Activated CD4-positive, alpha-beta T cell treated with anti-CD3 and anti-CD28 coated beads, Interleukin-10, Interleukin-2, amounts not matched to agents 100 ng/mL and 50 ng/mL, durations not matched to agents 16 hours and 8 hours (primary cell): ENCODE measurements at places on chromosomes 2 and 18.

- no peak for DNase-seq
Measured at GRCh38 chr2:215826838-215827441, 186.4 kb downstream of the MREG start.

DNA sequence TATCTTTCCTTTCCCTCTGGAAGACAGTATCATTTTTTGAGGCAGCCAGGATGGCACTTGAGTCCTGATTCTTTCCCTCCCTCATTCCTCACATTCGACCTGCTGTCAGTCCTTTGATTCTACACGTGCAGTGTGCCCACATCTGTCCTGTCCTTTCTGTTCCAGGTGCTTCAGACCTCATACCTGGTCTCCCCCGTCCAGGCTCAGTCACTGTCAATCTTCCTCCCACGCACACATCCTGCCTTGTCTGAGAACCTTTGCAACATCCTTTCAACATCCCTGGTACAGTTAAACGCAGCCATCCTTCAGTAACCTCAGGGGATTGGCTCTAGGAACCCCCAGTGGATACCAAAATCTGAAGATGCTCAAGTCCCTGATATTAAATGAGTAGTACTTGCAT lies 10.1 kb downstream of the BCL2 start:
- DNase-seq: peak; percentile 38

GRCh38 chr2:152479282-152479681 lies 144.3 kb downstream of the FMNL2 start:
- DNase-seq: no peak

GRCh38 chr2:26274058-26274613 lies 29.4 kb downstream of the HADHB start:
- no peak for DNase-seq

DNA sequence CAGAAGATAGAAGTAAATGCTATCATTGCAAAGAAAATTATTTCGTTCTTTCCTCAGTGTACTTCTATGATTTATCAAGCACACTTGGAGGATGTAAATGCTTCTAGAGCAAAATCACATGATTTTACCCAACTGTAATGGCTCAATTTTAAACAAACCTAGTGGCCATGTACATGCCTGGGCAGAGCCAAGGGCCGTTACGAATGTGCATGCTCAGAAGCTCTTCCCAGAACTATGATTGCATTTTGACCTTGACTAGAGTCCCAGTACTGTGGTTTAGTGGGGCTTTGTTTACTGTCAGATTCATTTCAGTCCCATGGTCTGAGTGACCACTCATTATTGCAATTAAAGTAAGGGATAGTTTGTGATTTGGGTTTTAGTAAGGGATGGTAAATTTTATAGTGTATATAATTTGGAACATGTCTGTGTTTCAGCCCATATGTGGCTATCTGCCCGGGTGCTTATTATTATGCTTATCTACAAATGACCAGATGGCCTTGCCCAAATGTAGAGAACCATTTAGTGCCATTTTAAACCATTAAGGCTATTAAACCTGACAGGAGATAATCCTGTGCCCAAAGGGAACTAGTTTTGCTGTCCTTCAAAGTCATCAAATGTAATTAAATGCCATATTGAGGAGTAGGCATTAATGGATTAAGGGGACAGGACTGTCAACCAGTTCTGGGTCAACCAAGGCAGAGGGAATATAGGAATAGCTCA lies 239.1 kb downstream of the ICOS start:
- no peak for DNase-seq

DNA sequence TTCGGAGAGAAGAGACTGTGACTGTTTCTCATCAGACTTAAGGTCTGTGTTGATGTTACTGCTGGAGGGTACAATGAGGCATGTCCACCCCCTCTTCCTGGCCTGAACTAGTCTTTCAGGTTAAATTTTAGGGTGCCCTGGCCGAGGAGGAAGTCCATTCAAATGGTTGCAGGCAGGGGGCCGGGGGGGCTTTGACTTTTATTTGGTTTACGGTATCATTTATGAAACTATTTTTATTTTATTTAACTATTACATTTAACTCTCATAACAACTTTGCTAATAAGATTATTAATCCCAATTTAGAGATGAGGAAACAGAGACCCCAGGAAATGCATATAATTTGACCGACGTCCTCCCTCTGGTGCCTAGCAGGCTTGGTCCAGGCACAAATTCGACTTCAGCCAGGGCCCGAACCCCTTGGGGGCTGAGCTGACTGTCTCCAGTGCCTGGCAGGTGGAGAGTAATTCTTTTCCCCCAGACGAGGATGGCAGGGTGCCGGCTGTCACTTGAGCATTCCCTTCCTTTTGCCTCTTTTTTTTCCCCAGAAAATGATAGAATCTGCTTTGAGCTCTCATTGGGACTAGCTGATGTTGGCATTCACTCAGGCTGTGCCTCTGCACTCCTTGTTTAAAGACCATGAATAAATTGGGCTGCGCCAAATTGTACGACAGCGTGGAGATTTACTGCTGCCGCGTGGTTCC lies 255.3 kb upstream of the SALL3 start:
- DNase-seq: no peak

- DNase-seq: no peak
Measured at GRCh38 chr2:3051266-3051665, 326.4 kb downstream of the EIPR1 start.

DNA sequence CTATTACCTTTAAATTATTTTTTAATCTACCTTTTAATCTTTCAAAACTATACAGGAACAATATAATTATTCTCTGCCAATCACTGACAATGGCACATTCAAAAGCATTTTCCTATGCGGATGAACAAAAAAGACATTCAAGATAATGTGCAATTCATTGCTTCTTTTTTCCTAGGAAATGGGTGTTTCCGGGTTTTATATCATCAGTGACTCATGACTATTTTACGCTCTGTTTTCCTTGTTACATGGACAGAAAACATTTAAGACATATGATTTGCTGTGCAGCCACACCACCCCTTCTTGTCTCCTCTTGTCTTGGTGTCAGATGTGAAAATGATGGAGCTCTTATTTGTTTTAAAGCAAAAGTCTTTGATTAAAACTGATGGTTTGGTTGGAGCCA lies 184.7 kb upstream of the LINC00305 start:
- no peak for DNase-seq

DNA sequence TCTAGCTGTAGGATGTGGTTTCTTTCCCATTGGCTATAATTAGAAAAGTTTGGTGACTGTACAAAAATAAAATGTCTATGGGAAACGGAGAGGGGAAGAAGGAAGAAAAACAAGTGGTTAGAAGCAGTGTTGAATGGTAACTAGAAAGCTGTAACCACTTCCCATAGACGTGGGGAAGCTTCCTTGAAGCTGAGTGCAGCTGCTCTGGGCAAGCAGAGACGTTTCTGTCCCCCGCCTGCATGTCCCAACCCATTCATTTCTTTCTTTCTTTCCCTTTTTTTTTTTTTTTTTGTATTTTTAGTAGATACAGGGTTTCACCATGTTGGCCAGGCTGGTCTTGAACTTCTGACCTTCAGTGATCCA lies 367.8 kb upstream of the HS6ST1 start:
- no peak for DNase-seq

- DNase-seq: no peak
Measured at GRCh38 chr18:26543373-26543772, 5.0 kb downstream of the KCTD1 start.

DNA sequence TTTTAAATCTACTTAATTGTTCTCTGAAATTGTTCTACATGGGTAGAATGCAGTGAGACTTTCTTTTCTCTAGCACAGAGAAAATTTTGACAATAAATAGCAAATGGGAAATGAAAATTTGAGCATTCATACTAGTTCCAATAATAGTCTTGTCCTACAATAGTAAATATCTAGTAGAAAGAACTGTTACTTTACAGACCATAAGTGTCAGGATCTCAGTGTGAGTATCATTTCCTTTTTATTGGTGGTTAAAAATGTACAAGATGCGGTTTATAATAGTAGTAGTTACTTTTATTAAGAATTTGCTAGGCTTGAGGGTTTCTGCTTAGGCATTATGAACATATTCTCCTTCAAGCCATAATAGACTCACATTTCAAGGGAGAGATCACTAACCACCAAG lies 43.2 kb downstream of the KCNE4 start:
- DNase-seq: no peak

- no peak for DNase-seq
Measured at GRCh38 chr2:53938904-53939303, 31.9 kb downstream of the PSME4 start.

- DNase-seq: no peak
Measured at GRCh38 chr2:8548065-8548618, 133.7 kb upstream of the ID2 start.

DNA sequence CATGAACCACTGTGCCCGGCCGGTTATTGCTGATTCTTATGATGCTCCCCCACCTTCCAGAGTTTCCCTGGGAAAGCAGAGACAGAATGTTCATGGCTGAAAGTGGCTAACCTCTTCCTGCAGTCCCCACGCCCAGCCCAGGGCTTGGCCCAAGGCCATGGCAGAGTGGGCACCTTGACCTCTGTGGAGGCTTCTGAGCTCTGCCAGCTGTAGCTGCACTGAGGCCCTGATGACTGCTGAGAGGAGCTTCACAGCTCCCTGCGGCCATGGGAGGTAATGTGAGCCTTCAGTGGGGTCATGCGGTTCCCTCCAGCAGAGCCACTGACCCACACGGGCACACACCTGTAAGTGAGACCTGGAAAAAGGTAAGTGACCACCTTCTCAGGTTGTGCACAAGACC lies 13.3 kb downstream of the EFHD1 start:
- no peak for DNase-seq

GRCh38 chr18:49032189-49032584 lies 81.4 kb upstream of the SMAD7 start:
- no peak for DNase-seq

GRCh38 chr2:181189951-181190350 lies 209.5 kb downstream of the UBE2E3 start:
- DNase-seq: no peak

DNA sequence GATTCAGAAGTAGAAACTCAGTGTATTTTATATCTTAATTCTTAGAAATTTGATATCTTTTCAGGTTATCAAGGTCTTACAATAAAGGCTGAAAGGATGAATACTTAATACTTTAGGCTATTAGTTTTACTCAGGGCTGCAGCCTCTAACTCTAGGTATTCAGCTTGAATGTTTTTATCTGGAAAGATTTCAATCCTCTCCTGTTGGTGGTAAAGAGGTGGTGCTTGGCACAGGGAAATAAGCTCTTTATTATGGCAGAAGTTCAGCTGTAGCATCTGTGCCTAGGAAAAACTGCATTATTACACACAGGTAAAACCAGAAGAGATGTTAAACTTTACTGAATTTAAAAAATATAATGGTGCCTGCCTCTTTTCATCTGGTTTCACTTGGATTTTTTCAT lies 11.1 kb downstream of the ACVR2A start:
- no peak for DNase-seq

DNA sequence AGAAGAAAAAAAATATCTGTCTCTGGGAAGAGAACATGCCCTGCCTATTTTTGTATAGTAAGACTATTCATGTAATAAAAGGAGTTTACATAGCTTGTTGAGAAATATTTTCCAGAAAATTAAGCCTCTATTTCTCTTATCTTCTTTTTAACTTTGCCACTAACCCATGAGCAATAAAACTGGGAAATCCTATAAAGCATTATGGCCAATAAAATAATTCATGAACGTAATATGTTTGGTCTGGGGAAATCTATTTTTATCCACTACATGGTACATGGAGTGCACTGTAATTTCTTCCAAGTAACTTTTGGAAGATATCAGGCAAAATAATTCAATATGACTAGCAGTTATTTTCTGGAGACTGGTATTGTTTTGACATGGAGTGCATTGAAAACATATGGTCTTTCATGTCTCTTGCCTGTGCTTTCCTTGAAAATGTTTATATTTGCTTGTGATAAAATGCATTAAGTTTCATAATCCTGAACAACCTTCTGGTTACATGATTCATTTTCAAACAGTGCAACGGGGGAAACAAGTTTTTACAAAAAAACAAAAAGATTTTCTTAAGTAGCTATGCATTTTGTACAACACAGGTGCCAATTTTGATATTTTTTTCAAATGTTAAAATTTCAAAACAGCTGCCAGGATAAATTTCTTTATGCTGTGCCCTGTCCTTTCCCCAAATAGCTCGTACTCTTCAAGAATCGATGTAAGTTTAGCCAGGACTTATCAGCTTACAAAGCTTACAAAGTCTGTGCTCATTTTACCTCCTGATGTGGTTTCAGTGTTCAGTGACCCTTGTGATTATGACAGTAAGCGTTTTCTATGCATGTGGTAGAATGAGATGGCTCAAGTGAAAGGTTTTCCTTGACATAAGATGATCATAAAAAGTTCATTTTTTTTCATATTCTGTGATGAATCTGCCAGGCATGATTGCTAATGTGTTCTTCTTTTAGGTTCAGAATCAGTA lies 194.5 kb downstream of the UBE2E3 start:
- no peak for DNase-seq

DNA sequence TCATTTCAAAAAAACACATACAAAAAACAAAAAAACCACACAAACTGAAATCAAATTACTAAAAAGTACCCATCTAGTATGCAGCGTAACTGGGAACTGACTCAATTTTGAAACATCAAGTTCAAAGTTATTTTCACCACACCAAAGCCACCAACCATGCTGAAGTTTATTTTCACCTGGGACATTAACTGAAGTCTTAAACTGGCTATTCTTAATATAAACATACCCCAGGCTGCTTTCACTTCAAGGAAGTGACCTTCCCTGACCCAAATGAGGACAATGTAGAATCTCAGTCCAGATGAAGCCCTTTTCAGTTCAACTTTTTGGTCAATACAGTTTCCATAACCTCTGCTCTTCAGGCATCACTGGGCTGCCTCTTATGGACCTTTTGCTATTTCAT lies 84.6 kb downstream of the PIGN start:
- peak; percentile 50 for DNase-seq
